GM23338 (cell line): ENCODE measurements at places on chromosomes 11 and 22. TPM values are rescaled to one million over a fixed set of nuclear protein-coding genes. Genes with fewer than 3 reads are reported as not detected.

DNA sequence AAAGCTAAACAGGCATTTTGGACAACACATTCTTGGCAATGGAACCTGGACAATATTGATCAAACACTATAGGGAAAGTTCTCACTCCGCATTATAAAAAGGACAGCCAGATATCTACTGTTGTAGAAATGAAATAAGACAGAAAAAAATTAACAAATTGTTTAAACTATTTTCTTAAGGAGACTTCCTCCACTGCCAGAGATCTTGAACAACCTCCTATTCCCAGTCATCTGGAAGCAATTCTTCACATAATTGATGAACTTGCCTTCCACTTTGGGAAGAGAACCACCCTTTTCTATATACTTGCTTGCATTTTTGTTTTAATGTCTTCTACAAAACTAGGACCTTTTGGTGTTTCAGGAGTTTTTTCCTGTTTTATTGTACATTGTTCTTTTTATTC is 216.1 kb downstream of the CASP12 start:
- H3K4me1 ChIP-seq, result peaks cover 46% of the 10 kb centered on the region
- no peaks in the 10 kb centered on the region for H3K36me3 ChIP-seq
- H3K27me3 ChIP-seq, result no peaks in the 10 kb centered on the region
- DNase-seq, result no peak
- no peak overlapping the region for H3K27ac ChIP-seq
- H3K4me3 ChIP-seq, result no peak overlapping the region

GRCh38 chr11:88535916-88536547 is 198.5 kb upstream of the CTSC start:
- no peaks in the 10 kb centered on the region for H3K36me3 ChIP-seq
- no peak overlapping the region for H3K27ac ChIP-seq
- no peak for DNase-seq
- no peaks in the 10 kb centered on the region for H3K27me3 ChIP-seq

DNA sequence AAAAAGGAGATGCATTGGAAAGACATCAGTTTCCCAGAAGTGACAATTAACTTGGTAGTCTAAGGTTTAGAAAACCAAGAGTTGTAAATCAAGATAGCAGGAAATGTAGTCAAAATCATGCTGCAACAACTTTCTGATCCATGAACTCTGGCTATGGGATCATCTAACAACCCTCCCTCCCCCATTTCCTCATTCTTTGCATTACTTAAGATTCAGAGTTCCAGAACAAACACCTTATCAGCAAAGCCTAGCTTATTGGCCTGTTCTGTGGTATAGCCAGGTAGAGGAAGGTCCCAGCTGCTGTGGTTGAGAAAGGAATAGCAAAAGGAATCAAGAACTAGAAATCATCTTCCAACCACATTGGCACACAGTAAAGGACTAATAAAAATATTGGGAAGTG is 651.1 kb downstream of the METTL15 start:
- DNase-seq, result peak; percentile 52
- no peaks in the 10 kb centered on the region for H3K36me3 ChIP-seq
- peaks cover 11% of the 10 kb centered on the region for H3K4me1 ChIP-seq
- no peak overlapping the region for H3K4me3 ChIP-seq

DNA sequence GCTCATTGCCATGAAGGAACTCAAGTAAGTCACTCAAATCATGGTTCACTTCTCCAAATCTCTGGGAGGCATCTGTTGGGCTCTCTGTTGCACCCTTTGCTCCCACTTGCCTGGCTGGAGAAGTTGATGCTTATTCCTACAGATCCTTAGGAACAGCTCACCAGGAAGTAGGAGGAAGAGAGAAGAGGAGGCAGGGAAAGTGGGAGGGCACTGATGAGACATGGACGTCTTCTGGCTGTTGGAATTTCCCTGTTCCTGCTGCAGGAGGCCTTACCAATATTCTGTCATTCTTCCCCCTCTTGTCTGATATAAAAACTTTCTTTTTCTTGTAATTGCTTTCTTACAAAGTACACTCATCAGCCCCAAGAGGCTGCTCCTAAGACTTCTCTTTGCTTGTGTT is 13.6 kb downstream of the POLR2F start:
- DNase-seq, result no peak
- peaks cover 8% of the 10 kb centered on the region for H3K36me3 ChIP-seq
- H3K4me1 ChIP-seq, result peaks cover 13% of the 10 kb centered on the region
- H3K4me3 ChIP-seq, result no peak overlapping the region
- H3K27ac ChIP-seq, result no peak overlapping the region

The DEFB131B gene
- total RNA-seq, result not detected in 2 replicates

The SYT9 gene
- total RNA-seq, result 2.4 and 2.7 TPM in 2 replicates

GRCh38 chr11:73087730-73088129 is 54.4 kb downstream of the FCHSD2 start:
- H3K4me3 ChIP-seq, result no peak overlapping the region
- no peaks in the 10 kb centered on the region for H3K27me3 ChIP-seq
- no peak overlapping the region for H3K27ac ChIP-seq
- no peak for DNase-seq
- H3K36me3 ChIP-seq, result no peaks in the 10 kb centered on the region

The ARRB1 gene
- 11.1 and 17.0 TPM in 2 replicates for total RNA-seq

The TRPC6 gene
- 0.47 and 4.4 TPM in 2 replicates for total RNA-seq

DNA sequence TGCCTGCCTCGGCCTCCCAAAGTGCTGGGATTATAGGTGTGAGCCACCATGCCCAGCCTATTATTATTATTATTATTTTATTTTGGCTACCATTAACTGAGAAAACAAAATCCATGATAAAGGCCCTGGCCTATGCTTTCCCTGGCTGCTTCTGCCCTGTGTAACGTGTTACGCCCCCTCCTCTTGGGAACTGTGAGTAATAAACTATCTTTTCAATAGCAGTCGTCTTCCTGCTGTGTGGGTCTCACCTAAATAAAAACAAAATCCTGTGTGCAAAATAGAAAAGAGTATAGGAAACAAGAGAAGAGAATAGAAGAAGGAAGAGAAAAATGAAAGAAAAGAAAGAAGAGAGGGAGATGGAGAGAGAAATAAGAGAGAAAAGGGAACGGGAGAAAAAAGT is 237.0 kb downstream of the MIAT start:
- no peak overlapping the region for H3K27ac ChIP-seq
- peaks cover 36% of the 10 kb centered on the region for H3K4me1 ChIP-seq
- H3K27me3 ChIP-seq, result no peaks in the 10 kb centered on the region
- no peak for DNase-seq
- no peaks in the 10 kb centered on the region for H3K36me3 ChIP-seq

- no peak overlapping the region for H3K27ac ChIP-seq
- no peaks in the 10 kb centered on the region for H3K27me3 ChIP-seq
- no peaks in the 10 kb centered on the region for H3K36me3 ChIP-seq
- H3K4me1 ChIP-seq, result peaks cover 16% of the 10 kb centered on the region
- peak; percentile 68 for DNase-seq
Observed at GRCh38 chr22:28231441-28231840, 312.4 kb upstream of the PITPNB start.
